Activated B cell treated with CpG ODN at 0.5 μM for 24 hours (primary cell): ENCODE measurements at places on chromosomes 6 and 20. TPM values are rescaled to one million over a fixed set of nuclear protein-coding genes. Genes with fewer than 3 reads are reported as not detected.
A peak's percentile ranks its signal among the peaks of the same experiment; 100 is the strongest.

DNA sequence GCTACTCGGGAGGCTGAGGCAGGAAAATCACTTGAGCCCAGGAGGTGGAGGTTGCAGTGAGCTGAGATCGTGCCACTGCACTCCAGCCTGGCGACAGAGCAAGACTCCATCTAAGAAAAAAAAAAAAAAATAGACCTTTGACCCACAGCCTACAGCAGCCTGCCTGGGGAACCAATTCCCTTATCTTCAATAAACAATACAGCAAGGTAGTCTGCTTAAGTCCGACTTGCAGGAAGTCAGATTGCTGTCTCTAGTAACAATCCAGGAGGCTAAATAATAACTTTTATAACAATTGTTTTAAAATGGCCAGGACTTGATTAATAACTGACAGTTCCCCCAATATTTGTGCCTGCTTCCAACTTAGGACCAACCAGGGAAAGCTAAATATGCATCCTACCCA lies 13.3 kb upstream of the HLA-DRA start:
- H3K36me3 ChIP-seq, result no peaks in the 10 kb centered on the region
- no peak overlapping the region for H3K27ac ChIP-seq
- no peak for DNase-seq
- H3K4me1 ChIP-seq, result peaks cover under 1% of the 10 kb centered on the region
- peaks cover 2% of the 10 kb centered on the region for H3K27me3 ChIP-seq

- H3K36me3 ChIP-seq, result no peaks in the 10 kb centered on the region
- no peak for DNase-seq
- no peak overlapping the region for H3K27ac ChIP-seq
- no peak overlapping the region for H3K4me3 ChIP-seq
- no peaks in the 10 kb centered on the region for H3K4me1 ChIP-seq
- H3K27me3 ChIP-seq, result no peaks in the 10 kb centered on the region
Measured at GRCh38 chr6:155487371-155488130, 31.9 kb upstream of the NOX3 start.

GRCh38 chr6:105034470-105034869 lies 77.6 kb downstream of the LIN28B start:
- no peak for DNase-seq
- no peaks in the 10 kb centered on the region for H3K4me1 ChIP-seq
- H3K27me3 ChIP-seq, result peaks cover 6% of the 10 kb centered on the region
- H3K27ac ChIP-seq, result no peak overlapping the region
- no peaks in the 10 kb centered on the region for H3K36me3 ChIP-seq
- no peak overlapping the region for H3K4me3 ChIP-seq

DNA sequence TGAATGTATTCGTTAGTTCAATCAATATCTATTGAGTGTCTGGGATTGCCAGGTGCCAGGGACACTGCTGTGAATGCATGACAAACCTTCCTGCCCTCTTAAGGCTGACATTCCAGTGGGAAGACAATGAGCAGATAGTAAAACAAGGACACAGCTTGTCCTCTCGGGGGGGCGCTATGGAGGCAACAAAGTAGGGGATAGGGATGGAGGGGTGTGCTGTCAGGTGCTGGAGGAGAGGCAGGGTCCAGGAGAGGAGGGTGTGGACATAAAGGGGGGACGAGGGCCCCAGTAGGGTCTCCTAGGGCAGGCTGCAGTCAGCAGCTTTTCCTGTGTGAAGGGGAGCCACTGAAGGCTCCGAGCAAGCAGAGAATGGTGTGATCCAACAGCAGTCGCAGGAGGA lies 198.2 kb upstream of the PDE10A start:
- H3K4me3 ChIP-seq, result no peak overlapping the region
- no peaks in the 10 kb centered on the region for H3K36me3 ChIP-seq
- H3K27me3 ChIP-seq, result peaks cover 11% of the 10 kb centered on the region
- H3K27ac ChIP-seq, result no peak overlapping the region
- no peaks in the 10 kb centered on the region for H3K4me1 ChIP-seq

The PHF10 gene
- 35.1 and 36.6 TPM in 2 replicates for total RNA-seq

- peaks cover 2% of the 10 kb centered on the region for H3K27me3 ChIP-seq
- peaks cover 6% of the 10 kb centered on the region for H3K4me1 ChIP-seq
- H3K4me3 ChIP-seq, result no peak overlapping the region
- peak; percentile 61 for DNase-seq
Measured at GRCh38 chr20:54199721-54200176, 8.1 kb upstream of the PFDN4 start.

GRCh38 chr6:143525356-143525755 lies 13.8 kb upstream of the FUCA2 start:
- H3K36me3 ChIP-seq, result no peaks in the 10 kb centered on the region
- DNase-seq, result no peak
- no peaks in the 10 kb centered on the region for H3K27me3 ChIP-seq
- no peak overlapping the region for H3K27ac ChIP-seq
- no peak overlapping the region for H3K4me3 ChIP-seq
- peaks cover 10% of the 10 kb centered on the region for H3K4me1 ChIP-seq

The RGS17 gene
- not detected in 2 replicates for total RNA-seq

DNA sequence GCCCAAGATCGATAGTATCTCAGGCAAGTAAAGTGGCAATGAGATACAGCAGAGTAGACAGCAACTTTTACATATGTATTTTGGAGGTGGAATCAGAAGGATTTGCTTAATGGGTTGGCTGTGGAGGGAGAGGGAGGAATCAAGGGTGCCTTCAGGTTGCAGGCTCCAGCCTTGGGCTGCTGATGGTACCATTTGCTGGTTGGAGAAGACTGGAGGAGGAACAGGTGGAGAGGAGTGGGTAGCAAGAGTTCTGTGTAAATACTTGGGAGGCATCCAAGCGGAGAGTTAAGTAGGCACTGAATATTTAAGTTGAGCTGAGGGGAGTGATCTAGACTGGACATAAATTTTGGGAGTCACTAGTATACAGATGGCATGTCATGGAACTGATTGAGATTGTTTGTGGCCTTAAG lies 5.2 kb downstream of the BICRAL start:
- peaks cover 33% of the 10 kb centered on the region for H3K36me3 ChIP-seq
- no peak overlapping the region for H3K27ac ChIP-seq
- no peak for DNase-seq
- H3K27me3 ChIP-seq, result no peaks in the 10 kb centered on the region
- H3K4me1 ChIP-seq, result peaks cover 19% of the 10 kb centered on the region

The HLA-DMB gene
- 341 and 365 TPM in 2 replicates for total RNA-seq

- peaks cover 34% of the 10 kb centered on the region for H3K4me1 ChIP-seq
- peak within 1 kb of the TSS; percentile 65 for H3K27ac ChIP-seq
- H3K4me3 ChIP-seq, result peak within 1 kb of the TSS; percentile 87
Measured at GRCh38 chr6:25278914-25279747, at the start of gene CARMIL1. CARMIL1 (plus strand) TSS chr6:25279374; CDS start chr6:25279796, 422 bp downstream.

DNA sequence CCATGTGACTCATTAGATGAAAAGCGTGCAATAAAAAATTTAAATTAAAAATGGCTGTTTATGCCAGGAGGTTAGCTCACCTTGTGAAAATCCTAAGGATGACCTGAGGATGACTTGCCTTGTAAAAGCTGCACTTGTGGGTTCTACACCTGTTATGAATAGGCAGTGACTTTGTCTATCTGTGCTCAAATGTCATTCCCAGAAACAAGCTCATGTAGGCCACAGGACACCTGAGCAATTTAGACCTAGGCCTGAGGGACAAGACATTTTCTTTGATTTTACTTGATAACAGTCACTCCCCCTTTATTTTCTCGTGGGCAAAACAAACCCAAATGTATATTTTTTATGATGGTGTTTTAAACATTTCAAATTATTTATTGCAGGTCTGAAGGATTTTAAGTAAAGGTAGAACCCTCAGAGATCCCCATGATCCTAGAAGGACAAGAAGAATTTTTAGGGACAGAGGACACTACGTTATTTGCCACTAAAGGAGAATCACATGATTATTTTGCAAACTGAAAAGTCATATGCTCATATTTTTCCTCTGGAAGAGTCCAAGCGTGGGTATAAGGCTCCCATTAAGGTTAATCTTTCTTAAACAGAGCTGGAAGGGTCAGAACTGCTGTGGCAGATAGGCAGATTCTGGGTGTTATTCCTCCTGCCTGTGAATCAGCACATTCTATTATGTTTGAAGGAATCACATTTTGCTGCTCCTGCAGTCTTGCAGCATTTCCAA lies 277.5 kb upstream of the MAN1A1 start:
- DNase-seq, result no peak
- no peak overlapping the region for H3K27ac ChIP-seq
- no peaks in the 10 kb centered on the region for H3K36me3 ChIP-seq
- H3K27me3 ChIP-seq, result peaks cover 4% of the 10 kb centered on the region

DNA sequence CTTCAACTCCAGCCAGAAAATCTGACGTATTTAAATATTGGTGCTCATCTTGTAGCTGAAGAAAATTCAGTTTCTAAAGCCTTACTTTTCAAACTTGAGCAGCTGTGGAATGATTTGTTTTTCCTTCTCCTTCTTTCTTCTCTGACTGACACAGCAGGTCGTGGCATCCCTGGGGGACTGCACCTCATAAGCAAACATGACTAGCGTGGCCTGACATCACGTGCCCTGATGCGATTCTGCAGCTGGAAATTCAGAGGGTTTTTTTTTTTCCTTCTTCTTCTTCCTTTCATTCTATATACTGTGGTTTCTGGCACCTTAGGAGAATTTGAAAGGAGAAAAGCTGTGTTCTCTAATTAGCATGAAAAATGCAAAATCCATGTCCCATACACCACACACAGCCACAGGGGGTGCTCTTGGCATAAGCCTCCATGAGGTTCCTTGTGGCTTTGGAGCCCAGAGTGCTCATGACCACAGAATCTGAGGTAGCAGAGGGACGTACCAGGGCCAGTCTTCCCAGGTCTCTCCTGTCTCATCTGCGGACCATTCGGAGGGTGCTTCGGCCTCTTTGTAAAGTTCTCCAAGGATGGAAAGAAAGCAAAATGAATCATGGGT lies 258.5 kb upstream of the CDH4 start:
- no peaks in the 10 kb centered on the region for H3K27me3 ChIP-seq
- no peaks in the 10 kb centered on the region for H3K4me1 ChIP-seq
- no peaks in the 10 kb centered on the region for H3K36me3 ChIP-seq
- no peak overlapping the region for H3K4me3 ChIP-seq
- DNase-seq, result no peak
- H3K27ac ChIP-seq, result no peak overlapping the region

DNA sequence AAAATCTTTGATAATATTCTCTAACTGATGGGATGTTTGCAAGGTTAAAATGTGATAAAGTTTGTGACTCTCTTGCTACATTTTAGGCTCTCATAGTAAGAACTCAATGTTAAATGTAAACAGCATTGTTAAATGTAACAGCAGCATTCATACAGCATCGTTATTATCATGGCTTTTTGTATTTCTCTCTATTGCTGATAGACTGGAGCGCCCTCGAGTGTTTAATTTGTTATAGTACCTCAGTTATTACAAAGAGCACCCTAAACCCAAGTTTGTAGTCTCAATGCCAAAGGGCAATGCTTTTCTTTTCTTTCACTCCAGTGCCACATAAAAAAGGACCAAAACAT lies 14.9 kb upstream of the TTPAL start:
- H3K27ac ChIP-seq, result no peak overlapping the region
- H3K27me3 ChIP-seq, result no peaks in the 10 kb centered on the region
- DNase-seq, result no peak
- H3K36me3 ChIP-seq, result no peaks in the 10 kb centered on the region

GRCh38 chr6:13725570-13725969 lies 13.9 kb upstream of the RANBP9 start:
- DNase-seq, result no peak
- no peaks in the 10 kb centered on the region for H3K36me3 ChIP-seq
- H3K27ac ChIP-seq, result no peak overlapping the region
- H3K4me3 ChIP-seq, result no peak overlapping the region
- peaks cover 4% of the 10 kb centered on the region for H3K4me1 ChIP-seq

DNA sequence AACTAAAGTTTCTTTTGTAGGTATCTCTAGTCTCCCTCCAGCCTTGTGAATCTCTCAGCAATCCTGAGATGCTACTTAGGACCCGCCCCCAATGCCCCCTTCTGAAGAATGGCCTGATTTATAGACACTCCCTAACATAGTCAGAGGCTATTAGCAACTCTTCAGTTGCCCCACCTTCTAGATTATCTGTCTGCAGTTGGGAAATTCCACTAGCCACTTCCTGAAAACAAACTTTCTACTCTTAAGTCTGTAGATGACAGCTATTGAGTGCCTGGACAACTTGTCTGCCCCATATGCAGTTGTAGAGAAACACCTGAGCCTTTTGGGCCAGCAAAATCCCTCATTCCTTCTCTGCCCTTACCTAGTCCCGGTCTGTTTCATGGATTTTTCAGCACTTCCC lies 188.2 kb upstream of the PREP start:
- H3K4me1 ChIP-seq, result peaks cover 7% of the 10 kb centered on the region
- no peak overlapping the region for H3K27ac ChIP-seq
- H3K4me3 ChIP-seq, result no peak overlapping the region
- H3K36me3 ChIP-seq, result no peaks in the 10 kb centered on the region

DNA sequence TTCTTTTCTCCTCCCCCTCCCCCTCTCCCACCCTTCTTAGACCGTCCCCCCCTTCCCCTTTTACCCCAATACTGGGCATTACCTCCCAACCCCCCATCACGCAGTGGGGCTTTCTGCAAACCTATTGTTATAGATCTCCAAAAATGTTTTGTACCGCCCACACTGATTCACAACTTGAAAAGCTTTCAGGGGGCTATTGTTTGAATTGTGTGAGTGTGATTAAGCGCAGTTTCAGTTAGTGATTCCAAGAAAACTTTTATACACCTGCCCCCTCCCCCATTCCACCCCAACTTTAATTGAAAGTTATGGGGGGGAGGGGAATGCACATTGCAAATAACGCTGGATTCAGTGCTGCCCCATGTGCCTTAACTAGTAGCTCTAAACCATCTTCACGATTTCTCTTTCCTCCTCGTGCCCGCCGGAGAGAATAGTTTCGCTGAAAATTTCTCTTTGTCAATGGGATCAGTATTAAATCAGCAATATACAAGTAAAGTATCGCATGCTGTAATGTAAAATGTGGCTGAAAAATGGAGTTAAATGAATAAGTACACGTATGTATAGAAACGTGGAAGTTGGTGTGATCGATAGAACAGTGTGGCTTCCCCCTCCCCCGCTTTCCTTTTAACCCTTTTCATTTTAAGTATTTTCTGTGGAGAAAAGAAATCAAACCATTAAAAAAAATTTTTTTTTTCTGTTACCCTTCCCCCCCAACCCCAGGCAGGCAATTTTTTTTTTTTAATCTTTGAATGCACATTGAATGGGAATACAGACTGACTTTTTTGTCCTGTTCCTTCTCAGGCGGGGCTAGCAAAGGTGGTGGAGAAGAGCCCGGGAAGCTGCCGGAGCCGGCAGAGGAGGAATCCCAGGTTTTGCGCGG lies 632 bp downstream of the LIN28B start:
- no peak overlapping the region for H3K27ac ChIP-seq
- no peak for DNase-seq
- peaks cover 45% of the 10 kb centered on the region for H3K27me3 ChIP-seq
- H3K4me1 ChIP-seq, result peaks cover 7% of the 10 kb centered on the region
- no peak overlapping the region for H3K4me3 ChIP-seq
- no peaks in the 10 kb centered on the region for H3K36me3 ChIP-seq
